Left ventricle myocardium superior (tissue), 1 donor: ENCODE measurements at places on chromosomes 6 and 20.

DNA sequence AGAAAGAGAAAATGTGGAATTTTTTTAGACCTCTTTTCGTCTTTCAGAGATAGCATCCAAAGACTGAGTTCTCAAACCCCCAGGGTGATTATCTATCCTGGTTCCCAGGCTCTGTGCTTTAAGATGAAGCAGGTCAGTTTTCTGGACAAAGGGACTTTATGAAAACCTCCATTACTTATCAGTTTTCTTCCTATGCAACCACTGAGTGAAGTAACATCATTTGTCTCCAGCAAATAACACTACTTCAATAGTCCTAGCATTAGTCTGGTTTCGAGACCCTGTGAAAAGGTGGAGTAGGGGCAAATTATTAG is 18.3 kb upstream of the HLA-DRB1 start:
- no peak for DNase-seq

DNA sequence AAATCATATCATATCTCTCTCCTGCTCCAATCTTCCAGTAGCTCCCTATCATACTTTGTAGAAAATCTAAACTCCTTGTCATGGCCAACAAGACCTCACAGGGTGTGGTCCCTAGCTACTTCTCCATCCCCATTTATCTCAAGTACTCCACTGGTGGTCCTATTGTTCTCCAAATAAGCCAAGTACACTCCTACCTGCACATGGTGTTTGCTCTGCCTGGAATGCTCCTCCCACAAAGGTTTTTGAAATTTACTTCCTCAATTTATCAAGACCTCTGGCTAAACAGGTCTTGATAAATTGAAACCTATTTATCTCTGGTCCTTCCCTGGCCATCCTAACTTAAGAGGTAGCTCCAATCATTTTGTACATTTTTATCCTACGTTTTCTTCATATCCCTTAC is 12.1 kb downstream of the TMX4 start:
- no peak for DNase-seq

DNA sequence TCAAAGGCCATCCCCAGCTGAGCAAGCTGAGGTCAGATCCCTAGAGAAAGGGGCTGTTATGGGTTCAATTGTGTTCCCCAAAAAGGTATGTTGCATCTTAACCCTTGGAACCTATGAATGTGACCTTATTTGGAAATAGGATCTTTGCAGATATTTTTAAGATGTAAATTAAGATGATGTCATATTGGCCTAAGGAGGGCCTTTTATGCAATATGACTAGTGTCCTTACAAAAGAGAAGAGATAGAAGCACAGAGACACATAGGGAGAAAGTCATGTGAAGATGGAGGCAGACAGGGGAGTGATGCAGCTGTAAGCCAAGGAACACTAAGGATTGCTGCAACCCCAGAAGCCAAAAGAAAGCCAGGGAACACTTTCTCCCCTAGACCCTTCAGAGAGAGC is 144.3 kb upstream of the TAB2 start:
- DNase-seq, result no peak

GRCh38 chr6:79377047-79377446 is 142.6 kb upstream of the HMGN3 start:
- DNase-seq, result no peak

GRCh38 chr6:225121-225721 is 67.1 kb upstream of the DUSP22 start:
- no peak for DNase-seq

- no peak for DNase-seq
Observed at GRCh38 chr6:27287751-27288135, 24.3 kb downstream of the POM121L2 start.

DNA sequence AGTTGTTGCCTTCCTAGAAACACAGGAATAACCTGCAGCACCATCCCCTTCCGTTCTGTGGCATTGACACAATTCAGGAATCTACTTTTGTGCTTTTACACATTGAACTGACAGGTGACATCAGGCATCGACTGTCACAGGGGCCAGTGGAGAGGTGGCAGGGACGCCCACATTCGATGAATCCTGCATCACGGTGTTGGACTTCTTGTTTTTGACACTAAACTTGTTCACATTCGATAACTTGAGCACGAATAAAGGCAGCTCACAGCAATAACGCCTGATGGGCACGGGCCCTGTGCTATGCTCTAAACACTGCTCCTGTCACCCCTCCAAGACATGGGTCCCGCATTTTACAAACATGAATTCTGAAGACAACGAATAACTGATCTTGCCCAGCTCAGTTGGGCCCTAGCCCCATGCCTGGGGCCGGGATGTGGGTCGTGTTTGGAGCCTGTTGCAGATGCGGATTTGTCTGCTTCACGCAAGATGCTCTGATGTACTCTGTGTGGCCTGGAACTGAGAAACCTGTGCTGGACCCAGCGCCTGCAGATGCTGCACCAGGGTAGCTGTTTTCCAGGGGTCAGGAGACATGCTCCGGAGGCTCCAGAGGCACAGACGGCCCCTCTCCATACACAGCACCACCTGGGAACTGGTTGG is 75.7 kb downstream of the TTLL2 start:
- DNase-seq, result no peak

- DNase-seq, result no peak
Observed at GRCh38 chr6:130882370-130882769, 55.2 kb downstream of the SMLR1 start.

DNA sequence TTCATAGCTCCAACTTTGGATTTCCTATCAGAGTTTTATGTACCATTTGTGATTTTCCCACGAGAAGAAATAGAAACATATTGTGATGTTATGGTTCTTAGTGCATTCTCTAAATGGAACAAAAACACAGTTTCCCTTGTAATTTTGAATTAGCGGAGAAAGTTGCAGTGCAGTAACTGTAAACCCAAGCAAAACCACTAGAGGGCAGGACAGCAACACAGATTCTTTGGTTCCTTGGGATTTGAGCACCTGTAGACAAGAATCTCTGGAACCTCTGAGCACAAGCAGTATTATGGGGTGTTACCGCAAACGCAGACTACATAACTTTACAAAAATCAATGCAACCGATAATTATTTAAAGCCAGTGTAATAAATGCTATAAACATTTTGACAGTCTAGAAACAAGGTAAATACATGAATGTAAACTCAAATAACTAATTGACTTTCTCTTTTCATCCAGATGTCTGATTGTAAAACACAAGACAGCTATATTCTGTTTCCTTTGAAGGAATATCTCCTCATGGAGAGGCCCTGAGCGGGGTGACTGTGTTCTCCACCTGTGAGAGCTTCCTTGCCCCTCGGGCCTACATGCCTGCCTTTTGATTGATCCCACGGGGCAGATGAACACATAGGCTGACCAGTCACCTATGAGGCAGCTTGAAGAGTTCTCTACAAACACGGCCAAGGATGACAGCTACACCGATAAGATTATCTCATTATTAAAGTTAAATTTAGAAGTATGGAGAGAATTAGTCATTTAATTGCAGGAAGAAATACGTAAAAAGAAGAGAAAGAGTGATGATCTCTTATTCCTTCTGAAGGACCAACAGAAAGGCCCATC is 67.5 kb upstream of the COL21A1 start:
- no peak for DNase-seq

- DNase-seq, result no peak
Observed at GRCh38 chr6:24517659-24518543, 23.1 kb downstream of the ALDH5A1 start.

GRCh38 chr6:144646093-144647056 is 361.2 kb downstream of the UTRN start:
- DNase-seq, result no peak

GRCh38 chr6:61953851-61954250 is 332.2 kb downstream of the KHDRBS2 start:
- DNase-seq, result no peak

GRCh38 chr6:45541934-45542333 is 164.2 kb upstream of the SUPT3H start:
- no peak for DNase-seq

- DNase-seq, result no peak
Observed at GRCh38 chr6:108690326-108691049, 129.8 kb downstream of the FOXO3 start.

DNA sequence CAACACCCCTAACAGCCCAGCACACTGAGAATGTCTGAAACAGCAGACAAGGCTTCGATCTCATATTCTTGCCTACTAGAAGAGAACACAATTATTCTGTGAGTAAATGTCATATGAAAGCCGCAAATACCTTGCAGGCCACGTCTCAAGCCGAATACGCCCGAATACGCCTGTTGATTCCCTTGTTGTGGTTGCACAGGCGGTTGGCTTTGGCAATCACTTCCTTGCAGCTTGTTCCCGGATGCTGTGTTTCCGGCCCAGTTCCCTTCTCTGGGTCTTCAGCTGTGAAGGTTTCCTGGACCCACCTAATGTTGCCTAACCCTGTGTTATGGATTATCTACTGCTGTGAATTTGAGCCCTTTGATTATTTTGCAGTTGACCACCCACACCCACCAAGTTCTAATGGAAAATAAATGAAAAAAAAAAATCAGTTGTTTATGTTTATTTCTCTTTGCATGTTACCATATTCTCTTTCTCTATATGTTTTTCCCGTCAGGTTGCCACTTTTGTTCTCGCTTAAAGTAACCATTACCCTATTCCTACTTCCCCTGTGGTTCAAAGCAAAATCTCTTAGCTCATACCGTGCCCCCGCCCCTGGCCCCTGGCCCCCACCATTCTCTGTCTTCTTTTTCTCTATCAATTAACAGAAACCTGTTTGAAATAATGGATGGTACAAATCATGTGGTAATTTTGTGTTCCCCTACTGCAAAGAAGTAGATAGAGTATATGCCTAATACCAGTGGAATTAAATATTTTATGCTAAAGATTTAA is 172.4 kb downstream of the ADGB start:
- peak; percentile 56 for DNase-seq

DNA sequence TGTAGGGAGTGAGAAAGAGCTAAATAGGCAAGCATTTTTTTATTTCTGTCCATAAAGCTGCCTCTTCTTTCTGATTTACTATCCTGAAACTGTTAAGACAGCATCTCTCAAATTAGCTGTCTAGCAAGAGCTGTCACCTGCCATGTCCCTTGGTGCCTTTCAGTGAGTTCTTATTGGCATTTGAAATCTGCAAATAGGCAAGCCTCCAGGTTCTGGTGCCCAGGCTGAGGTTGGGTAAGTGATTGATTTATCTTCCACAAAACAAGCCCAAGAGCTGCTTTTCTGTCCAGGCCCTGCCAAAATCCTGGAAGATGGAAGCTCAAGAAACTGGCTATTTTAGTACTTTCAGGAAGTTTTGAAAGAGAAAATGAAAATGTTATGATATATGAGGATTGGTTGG is 22.4 kb downstream of the MANEA start:
- DNase-seq, result no peak

GRCh38 chr6:112639391-112639831 is 292.3 kb downstream of the RFPL4B start:
- no peak for DNase-seq

- DNase-seq, result no peak
Observed at GRCh38 chr20:43736588-43737158, 9.9 kb upstream of the GTSF1L start.

DNA sequence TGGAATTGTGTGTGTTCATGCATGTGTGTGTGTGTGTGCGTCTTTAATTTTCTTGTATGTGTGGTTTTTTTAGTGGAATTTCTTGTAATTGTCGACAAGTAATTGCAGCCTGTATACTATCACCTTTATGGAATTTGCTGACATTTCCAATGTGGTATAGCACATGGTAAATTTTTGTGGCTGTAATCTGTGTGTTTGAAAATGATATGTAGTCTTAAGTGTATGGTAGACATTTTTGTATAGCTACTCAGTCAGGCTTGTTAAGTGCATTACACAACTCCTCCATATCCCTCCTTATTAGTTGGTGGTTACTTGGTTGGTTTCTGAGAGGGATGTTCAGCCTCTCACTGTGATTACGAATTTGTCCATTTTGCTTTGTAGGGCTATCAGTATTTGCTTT is 384.5 kb upstream of the HSF2 start:
- DNase-seq, result no peak

GRCh38 chr6:140178520-140178919 is 804.1 kb upstream of the CITED2 start:
- DNase-seq, result no peak

GRCh38 chr20:33604084-33604990 is 57.8 kb upstream of the C20orf144 start:
- no peak for DNase-seq

DNA sequence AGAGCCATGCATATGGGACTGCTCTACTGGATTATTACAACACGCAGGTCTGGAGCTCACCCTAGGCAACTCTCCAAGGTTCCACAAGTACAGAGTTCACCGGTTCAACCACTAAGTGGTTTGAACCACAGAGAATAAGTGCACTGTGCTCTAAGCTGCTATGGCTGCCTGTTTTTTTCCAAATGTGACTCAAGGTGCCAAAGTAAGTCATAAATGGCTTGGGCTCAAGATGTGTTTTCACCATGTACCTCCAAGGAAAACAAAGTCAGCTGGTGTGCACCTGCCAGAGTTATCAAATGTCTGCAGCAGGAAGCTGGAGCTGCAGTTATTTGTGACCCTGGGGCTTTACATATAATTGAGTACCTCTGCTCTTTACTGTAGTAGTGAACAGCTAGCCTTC is 76.7 kb downstream of the PREP start:
- DNase-seq, result no peak

DNA sequence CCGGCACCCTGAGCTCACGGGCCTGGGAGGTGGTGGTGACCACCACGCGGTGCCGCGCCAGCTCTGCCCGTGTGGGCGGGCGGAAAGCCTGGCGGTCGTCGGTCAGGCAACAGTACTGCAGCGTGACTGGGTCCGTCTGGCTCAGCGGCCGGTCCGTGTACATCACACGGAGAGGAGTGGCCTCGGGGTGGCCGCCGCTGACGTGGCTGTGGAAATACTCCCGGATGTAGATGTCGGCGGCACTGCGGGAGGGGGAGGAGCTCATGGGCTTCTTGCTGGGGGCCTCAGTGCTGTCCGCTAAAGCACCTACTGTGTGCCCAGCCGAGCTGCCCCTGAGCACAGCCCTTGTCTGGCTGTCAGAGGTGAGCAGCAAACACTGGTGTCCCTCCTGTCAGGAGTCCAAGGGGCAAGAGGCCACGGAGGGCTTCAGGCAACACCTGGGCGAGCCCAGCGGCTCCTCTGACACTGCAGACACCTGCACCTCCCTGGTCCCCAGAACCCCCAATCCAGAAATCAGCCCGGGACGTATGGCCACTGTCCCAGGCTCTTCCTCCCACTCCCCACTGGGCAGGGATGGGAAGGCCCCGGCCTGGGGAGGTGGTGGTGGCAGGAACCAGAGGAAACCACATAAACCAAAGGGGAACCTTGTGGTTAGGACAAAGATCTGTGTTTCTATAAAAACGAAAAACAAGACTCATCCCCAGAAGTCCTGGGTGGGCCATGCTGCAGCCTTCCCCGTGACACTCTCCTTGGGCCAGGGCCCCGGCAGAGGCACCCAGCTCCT is 6.5 kb downstream of the HELZ2 start:
- peak; percentile 64 for DNase-seq

- no peak for DNase-seq
Observed at GRCh38 chr20:17504066-17504897, 26.9 kb downstream of the BFSP1 start.

DNA sequence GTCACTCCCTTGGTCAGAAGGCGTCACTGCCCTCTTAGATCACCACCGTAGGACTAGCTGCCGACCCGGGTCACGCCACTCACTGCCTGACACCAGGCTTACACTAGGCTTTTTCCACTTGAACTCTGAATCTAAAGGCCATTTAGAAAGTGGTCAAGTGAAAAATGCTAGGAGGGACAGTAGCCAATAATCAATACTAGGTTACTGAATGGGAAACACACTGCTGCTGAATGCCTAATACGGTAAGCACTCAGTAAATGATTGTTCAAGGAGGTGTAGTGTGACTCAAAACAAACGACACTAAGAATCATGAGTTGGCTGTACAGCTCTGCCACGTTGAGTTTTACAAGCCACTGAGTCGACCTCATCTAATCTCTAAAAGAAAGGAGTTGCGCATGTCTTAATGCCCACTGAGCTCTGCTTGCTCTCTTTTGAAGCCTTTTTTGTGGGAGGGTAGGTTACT is 760 bp upstream of the IBTK start:
- no peak for DNase-seq
